ENCODE measurements at places on chromosomes 12 and 14. TPM values are rescaled to one million over a fixed set of nuclear protein-coding genes. Genes with fewer than 3 reads are reported as not detected.
A peak's percentile ranks its signal among the peaks of the same experiment; 100 is the strongest.

GRCh38 chr12:63047146-63047545 lies 103.9 kb downstream of the AVPR1A start:
- no peak for DNase-seq

DNA sequence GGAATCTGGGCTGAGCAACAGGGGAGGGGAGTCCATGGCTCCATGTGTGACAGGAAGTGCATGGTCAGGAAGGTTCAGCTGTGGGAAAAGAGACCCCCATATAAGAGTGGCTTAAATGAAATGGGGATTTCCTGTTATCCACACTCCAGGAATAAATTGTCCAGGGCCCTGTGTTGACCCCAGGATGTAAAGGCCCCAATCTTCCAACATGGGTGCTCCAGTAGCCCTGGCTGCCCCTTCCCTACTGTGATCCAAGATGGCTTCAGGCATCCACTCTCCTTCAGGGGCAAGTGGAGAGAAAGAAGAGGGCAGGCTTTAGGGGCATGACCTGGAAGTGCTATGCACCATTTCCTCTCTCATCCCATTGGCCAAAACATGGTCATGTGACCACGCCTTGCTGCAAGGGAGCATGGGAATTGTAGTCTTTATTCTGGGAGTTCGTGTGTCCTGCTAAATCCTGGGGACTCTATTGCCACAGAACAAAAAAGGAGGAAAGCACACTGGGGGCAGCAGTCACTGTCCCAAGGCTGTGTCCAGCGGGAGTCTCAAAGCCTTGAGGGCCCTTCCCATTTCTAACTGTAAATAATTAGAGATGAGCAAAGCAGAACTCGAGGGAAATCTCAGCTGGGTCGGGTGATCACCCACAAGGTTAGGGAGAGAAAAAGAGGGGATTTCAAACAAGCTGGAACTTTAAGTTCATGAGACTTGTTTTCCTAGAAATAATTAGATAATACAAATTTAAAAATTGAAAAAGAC lies 289.2 kb downstream of the ADGRD1 start:
- peak; percentile 33 for DNase-seq

GRCh38 chr14:75879031-75879430 lies 102.8 kb downstream of the TGFB3 start:
- no peak for DNase-seq

IL26 gene
- total RNA-seq: not detected

LBHD2 gene
- not detected for total RNA-seq

RIPK3 gene
- total RNA-seq: 12.6 TPM

ADSS1 gene
- 10.0 TPM for total RNA-seq

LRRIQ1 gene
- total RNA-seq: 2.1 TPM
